ENCODE measurements at places on chromosomes 3 and 15.
A peak's percentile ranks its signal among the peaks of the same experiment; 100 is the strongest.

- no peak for DNase-seq
Observed at GRCh38 chr3:2517500-2518172, 419.0 kb downstream of the CNTN4 start.

- DNase-seq = no peak
Observed at GRCh38 chr15:62323353-62323890, 158.3 kb upstream of the C2CD4B start.

DNA sequence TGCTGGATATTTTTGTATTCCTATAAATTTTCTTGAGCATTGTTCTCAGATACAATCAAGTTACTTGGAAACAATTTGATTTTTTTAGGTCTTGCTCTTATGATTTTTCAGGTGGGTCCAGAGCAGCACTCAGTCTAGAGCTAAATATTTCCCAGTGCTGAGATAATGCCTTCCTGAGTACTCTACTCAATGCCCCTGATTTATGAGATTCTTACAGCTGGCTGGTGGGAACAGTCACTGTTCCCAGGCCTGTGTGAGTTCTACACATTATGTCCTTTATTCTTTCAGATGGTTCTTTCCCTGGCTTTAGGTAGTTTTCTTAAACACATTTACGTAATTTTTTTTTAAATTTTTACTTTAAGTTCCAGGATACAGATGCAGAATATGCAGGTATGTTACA, 51.0 kb upstream of the EIF5A2 start:
- no peak for DNase-seq

DNA sequence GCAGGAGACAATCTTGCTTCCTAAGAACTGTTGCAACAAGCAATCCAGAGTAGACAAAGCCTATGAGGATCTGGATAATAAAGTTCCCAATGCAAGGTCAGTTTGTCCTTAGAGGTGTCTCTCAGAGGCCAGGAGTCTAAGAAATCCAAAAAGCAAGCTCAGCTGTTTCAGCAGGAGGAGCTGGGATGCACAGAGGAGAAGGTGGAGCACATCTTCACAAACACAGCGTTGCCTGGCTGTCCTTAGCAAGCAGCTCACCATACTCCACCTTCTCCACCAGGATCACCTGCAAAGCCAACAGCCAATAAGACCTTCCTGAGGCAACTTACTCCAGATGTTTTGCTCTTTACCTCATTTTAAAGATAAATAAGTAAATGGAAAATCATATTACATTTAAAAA, 365 bp downstream of the ZBED2 start:
- DNase-seq = no peak

DNA sequence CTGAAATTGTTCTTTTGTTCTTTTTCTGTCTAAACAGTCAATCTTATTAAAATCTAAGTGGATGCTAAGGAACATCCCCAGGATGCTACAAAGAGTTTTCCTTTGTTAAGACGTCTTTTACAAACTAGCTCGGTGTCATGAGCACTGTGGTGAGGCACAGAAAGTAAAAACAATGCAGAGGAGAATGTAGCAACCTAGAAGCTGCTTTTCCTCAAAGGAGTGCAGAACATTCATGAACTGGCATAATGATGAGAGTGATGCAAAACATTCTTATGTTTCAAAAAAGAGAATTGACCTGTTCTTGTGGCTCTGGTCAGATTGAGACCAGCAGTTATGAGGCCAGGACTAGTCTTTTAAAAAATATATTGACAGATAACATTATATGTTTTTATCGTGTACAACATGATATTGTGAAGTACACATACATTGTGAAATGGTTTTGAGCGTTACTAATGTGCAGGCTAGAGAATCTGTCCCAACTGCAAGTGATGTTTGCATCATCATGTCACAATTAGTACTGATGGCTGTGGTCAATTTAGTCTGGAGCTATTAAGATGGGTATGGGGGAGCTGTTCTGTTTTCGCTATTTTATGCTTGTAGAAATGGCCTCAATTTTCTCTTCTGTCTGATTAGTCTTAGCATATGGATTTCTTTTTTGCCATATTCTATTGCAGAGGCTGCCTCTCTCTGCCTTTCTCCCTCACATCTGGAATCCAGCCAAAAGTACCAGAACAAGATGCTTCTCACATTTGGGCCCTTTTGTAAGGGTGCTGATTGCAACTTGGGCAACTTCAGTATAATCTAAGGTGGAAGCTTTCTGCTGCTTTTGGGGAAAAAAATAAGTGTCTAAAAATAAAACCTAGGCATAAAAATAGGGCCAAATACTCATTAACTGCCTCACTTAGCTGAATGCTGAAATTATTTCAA, 50.2 kb downstream of the HHLA2 start:
- no peak for DNase-seq

GRCh38 chr3:55557549-55557948, 70.4 kb upstream of the WNT5A start:
- no peak for DNase-seq

DNA sequence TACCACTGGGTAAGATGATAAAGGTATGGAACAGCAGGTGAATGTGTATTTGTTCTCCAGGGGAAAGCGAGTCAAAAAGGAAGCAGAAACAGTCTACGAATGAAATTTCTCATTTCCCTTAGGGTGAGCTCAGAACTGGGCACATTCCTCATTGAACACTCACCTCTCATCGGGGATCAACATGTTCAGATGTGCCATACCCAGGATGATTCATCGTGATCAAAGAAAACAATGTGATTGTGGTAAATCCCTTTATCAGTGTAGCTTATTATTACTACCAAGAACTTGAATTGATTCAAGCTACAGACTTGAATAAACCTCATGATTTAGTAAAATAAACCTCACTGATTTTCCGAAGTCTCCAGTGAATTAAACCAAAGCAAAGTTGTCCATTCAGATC, 72.1 kb downstream of the GJD2 start:
- DNase-seq = peak; percentile 21

DNA sequence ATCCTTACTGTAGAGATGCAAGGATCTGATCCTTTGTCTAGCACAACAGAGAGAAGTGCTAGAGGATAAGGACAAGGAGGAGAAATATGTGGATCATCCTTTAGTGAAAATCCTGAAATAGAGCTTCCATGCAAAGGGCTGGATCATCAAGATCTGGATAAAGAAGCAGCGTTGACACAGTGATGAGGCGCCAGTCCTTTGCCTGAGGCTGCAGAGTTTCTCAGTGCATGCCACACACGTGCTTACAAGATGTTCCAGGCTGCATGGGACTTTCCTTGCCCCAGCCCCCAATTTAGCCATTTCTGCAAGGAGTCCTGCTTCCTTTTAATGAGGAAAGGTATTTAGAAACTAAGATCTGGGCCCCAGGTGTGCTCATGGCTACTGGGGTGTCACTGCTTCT, 7.2 kb upstream of the ABTB1 start:
- DNase-seq = no peak

DNA sequence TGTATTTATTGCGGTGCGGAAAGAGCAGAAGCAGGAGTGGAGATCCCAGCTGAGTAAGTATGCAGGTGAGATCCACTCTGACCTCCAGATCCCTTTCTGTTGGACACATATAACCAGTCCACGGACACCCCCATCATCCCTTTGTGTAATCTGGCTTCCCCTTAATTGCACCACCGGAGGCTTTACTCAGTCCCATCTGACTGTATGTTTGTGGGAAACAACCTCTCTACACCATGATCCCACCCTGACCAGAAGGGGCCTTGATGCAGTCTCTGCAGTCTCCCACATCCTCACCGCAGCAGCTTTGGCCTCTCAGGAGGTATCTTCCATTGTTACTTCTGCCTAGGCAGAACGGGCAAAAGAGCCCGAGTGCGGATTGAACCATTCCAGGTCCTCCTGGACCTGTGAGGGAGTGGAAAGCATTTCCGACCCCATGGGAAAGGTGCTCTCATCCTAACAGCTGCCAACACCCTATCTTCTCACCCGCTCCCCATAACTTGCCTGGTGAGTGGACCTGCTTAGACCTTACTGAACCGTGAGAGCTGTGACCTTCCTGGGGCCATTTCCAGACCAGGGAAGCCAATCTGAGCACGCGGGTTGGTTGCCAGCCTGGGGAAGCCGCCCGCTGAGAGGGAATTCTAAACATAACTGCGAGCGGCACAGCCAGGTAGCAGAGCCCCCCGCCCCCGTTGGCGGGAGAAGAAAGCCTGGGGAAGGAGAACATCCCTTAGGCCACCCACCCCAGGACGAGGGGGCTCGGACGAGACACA, 1.1 kb downstream of the SLCO2A1 start:
- no peak for DNase-seq

- DNase-seq = peak; percentile 70
Observed at GRCh38 chr3:120440001-120440703, 10.6 kb downstream of the FSTL1 start.

GRCh38 chr3:3556078-3556477, 243.2 kb upstream of the LRRN1 start:
- DNase-seq = peak; percentile 3

DNA sequence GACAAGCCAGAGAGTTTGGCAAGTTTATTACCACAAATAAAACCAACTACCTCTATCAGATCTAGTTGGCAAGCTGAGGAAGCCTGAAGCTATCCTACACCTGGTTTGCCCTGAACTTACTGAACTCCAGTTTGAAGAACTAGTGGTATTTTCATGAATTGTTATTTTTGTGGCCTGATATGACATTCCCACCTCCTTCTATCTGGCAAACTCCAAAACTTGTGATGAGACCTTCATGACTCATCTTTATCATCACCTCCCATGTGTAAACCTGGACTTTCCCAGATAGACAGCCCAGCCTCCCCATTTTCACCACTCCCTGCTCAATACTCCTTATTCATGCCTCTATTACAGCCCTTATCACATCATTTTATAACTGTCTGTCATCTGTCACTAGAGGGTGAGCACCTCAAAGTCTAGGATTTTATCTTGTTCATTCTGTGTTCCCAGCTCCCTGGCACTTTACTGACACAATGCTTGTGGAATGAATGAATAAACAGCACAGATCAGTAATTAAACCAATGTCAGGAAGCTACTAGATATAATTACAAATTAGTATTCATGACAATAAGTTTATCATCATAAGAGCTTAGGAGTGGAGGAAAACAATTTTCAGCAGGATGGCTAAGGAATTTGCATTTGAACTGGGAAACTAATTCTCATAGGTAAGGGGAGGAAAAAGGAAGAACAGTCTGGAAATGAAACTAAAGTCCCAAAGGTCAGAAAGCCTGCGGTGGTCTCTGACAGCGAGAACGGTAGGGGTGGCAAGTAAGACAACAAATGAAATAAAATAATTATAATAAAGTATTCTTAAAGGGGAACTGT, 13.2 kb upstream of the TRANK1 start:
- DNase-seq = peak; percentile 77

DNA sequence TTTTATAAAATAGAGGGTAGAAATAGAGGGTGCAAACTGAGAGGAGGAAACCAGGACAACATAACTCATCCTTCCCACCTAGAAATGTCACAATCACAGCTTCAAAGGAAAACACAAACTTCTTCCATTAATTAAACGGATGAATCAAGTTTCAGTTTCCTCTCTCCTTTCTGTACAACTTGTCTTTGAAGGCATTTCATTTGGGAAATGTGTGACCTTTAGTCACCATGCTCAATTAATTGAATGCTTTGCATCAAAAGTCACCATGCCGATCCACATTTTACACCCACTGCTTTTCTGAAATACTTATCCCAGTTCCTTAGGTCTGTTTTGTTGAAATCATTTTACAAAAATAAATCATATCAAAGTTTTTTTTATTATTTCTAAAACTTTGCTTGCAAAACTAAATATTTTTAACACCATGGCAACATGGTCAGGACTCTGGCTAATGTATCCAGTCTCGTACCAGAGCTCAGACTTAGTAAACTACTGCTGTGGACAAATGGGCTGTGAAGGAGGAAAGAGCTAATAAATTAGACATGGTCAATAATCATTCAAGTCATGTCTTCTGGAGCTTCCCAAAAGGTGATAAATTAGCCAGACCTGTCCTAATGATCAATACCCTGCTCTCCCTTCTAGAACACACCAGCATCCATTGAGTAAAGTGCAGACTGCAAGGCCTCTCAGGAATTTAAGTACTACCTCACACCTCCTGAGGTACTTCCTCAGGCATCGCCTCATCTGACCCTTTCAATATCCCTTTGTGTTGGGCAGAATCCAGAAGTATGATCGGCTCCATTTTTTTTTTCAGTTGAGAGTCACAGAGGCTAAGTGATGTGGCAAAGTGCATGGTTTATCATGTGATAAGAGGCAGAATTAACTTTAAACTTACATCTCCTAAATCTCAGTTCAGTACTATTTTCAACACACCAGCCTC, 161.3 kb downstream of the GREM1 start:
- DNase-seq = peak; percentile 21

DNA sequence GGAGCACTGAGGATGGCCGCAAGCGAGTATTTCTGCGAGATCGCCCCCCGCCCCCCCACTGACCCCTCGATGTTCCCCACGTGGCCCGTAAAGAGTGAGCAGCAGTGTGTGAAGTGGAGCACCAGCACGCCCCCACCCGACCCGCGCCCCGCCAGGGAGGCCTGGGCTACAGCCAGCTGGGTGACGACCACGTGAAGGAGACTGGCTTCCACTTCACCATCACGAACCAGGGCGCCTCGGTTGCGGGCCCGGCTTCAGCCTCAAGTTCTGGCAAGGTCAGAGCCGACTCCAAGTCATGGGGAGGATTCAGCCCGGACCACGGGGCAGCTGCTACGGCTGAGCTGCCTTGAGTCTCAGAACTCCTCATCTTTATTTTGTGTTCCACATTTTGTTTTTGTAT, 2.4 kb upstream of the RNU5B-1 start:
- DNase-seq = no peak

DNA sequence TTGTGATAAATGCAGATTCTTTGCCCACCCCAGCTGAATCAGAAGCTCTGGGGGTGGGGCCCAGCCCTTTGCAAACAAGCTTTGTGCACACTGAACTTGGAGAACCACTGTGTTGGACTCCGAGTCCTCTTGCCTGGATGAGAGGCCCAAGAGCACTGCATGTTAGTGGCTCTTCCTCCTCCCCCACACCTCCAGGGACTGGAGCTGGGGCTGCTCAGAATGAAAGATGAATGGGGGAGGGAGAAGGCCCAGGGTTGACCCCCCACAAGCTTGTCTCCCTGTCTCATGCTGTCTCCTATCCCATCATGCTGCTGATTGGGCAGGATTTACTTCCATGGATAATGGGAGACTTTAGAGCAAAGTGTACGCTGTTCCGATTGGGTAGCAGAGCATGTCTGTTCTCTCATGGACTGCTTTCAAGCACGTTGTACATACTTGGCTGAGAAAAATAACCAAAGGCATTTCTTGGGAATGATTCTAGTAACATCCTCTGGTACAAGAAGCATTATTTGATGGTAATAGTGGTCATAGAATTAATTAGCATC, 99.6 kb downstream of the PGPEP1L start:
- no peak for DNase-seq

- no peak for DNase-seq
Observed at GRCh38 chr15:36726224-36726623, 146.8 kb downstream of the CDIN1 start.

DNA sequence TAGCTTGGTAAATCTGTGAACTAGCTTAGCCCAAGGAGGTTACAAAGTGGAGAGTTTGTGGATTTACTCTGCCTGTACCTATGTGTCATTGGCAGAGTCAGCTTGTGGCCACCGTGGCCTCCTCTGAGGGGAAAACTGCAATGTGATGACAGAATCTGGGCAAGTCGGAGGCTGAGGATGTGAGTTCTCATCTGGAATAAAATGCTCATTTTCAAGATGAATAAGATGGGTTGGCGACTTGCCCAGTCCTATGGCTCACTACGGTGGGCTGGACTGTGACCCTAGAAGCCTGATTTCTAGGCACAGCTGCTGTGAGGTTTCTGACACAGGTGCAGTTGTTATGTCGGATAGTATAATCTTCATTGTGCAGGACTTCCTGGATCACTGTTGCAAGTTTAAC, 83.7 kb downstream of the ETV5 start:
- DNase-seq = peak; percentile 90
